ENCODE measurements at places on chromosomes 16 and 17. TPM values are rescaled to one million over a fixed set of nuclear protein-coding genes. Genes with fewer than 3 reads are reported as not detected.

The ARRB2 gene
- 69.4 TPM for polyA plus RNA-seq

GRCh38 chr17:76716146-76716838 lies 5.5 kb upstream of the MXRA7 start:
- H3K36me3 ChIP-seq, result peaks cover 44% of the 10 kb centered on the region
- peak overlapping the region; percentile 68 for H3K27ac ChIP-seq
- peaks cover 33% of the 10 kb centered on the region for H3K4me1 ChIP-seq
- peak; percentile 76 for DNase-seq
- no peak overlapping the region for H3K4me3 ChIP-seq
- no peaks in the 10 kb centered on the region for H3K27me3 ChIP-seq

- peak overlapping the region; percentile 10 for H3K4me3 ChIP-seq
- no peaks in the 10 kb centered on the region for H3K36me3 ChIP-seq
- H3K27ac ChIP-seq, result no peak overlapping the region
- H3K4me1 ChIP-seq, result peaks cover 26% of the 10 kb centered on the region
- peaks cover 18% of the 10 kb centered on the region for H3K27me3 ChIP-seq
- no peak for DNase-seq
Observed at GRCh38 chr17:7177954-7178477, 1.2 kb downstream of the ASGR1 start.

DNA sequence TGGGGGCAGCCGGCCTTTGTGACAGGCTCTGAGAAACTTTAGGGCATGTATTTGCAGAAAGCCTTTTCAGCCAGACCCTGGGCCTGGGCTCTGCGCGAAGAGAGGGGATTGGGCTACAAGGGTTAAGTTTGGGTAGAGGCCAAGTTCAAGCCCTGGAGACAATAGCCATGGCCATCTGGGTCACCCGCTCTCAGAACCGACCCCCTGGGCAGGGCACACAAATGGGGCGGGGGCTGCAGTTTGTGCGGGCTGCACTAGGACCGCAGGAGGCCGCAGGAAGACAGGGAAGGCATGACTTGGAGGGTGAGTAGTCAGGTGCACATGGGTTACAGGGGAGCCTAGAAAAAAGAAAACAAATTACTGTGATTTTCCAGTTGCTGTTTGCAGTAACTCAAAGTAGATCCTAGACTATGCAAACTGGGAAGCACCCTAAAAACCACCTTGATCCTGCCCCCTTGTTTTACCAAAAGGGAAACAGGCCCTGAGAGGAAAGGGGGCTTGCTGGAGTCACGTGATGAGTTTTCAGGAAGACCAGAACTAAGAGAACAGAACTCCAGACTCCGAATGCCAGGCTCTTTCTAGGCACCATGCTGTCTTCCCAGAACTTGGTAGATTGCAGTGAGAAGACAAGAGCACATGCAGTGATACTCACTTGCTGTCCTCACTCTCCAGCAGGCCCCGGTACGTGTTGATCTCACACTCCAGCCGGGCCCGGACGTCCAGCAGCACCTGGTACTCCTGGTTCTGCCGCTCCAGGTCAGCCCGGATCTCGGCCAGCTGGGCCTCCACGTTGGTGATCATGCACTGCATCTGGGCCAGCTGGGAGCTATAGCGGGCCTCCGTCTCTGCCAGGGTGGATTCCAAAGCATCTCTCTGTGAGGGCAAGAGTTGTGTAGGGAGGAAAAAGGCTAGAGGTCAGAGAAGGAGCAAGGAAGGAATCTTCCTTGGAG lies 3.8 kb downstream of the KRT35 start:
- DNase-seq, result no peak
- no peaks in the 10 kb centered on the region for H3K36me3 ChIP-seq
- H3K4me3 ChIP-seq, result no peak overlapping the region

GRCh38 chr16:80273635-80274538 lies 266.9 kb upstream of the DYNLRB2 start:
- H3K27ac ChIP-seq, result no peak overlapping the region
- H3K27me3 ChIP-seq, result no peaks in the 10 kb centered on the region
- DNase-seq, result no peak
- no peaks in the 10 kb centered on the region for H3K36me3 ChIP-seq
- H3K4me3 ChIP-seq, result no peak overlapping the region
